Fibroblast of skin of back (primary cell): ENCODE measurements at places on chromosomes 6 and 20.

- DNase-seq: no peak
Measured at GRCh38 chr6:119065382-119065781, 13.1 kb downstream of the FAM184A start.

DNA sequence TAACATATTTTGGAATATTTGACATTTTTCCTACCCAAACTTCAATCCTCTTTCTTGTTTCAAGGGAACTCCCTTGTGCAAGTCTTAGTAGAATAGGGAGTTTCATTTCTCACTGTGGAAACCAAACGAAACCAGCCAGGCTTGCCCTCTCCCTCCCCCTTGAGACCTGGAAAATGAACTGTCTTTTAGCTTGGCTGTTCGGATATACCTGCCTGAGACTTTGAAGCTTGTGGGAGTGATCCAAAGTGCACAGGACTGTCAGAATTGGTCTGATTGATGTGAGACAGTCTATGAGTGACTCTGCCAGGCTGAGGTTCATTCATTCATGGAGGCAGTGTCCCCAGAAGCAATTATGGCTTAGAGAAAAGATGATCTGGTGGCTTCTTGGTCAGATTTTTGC, 388.1 kb downstream of the EPM2A start:
- DNase-seq: no peak

DNA sequence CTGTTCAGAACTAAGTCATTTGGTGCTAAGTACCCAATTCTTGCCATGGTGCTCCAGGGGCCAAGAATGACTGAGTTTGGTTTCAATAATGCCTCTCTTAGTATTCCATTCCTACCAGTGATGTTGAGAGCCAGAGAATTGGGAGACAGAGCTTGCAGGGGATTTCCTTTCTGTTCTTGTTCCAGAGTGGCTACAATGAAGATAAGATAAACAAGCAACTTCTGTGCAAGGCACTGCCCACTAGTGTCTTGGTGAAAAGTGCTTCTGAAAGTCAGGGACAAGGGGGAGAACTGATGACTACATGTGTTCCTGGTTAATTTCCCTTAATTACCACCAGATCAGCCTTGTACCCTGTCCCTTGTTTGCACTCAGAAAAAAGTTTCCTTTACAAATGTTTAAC, 421.6 kb downstream of the BCKDHB start:
- DNase-seq: no peak

GRCh38 chr6:142118328-142118727, 14.4 kb upstream of the GJE1 start:
- no peak for DNase-seq
